ENCODE measurements at places on chromosomes 3 and 15.
A peak's percentile ranks its signal among the peaks of the same experiment; 100 is the strongest.

- DNase-seq: no peak
- no peak overlapping the region for H3K27ac ChIP-seq
- peaks cover 8% of the 10 kb centered on the region for H3K4me1 ChIP-seq
- H3K4me3 ChIP-seq: no peak overlapping the region
- H3K36me3 ChIP-seq: no peaks in the 10 kb centered on the region
Measured at GRCh38 chr3:24490151-24490550, 4.5 kb downstream of the THRB start.

GRCh38 chr3:3110299-3110630 lies at the start of gene IL5RA:
TSS of gene IL5RA (minus strand) at chr3:3110374. CDS start at chr3:3104984, 5,390 bp downstream.
- H3K4me1 ChIP-seq: no peaks in the 10 kb centered on the region
- H3K27me3 ChIP-seq: no peaks in the 10 kb centered on the region
- DNase-seq: peak; percentile 22
- no peak within 1 kb of the TSS for H3K27ac ChIP-seq
- no peak within 1 kb of the TSS for H3K4me3 ChIP-seq

- H3K4me3 ChIP-seq: no peak overlapping the region
- H3K36me3 ChIP-seq: no peaks in the 10 kb centered on the region
- no peak for DNase-seq
- no peaks in the 10 kb centered on the region for H3K27me3 ChIP-seq
- H3K4me1 ChIP-seq: no peaks in the 10 kb centered on the region
Measured at GRCh38 chr15:50190723-50191122, 8.7 kb downstream of the SLC27A2 start.

- no peaks in the 10 kb centered on the region for H3K27me3 ChIP-seq
- H3K4me1 ChIP-seq: peaks cover 25% of the 10 kb centered on the region
- H3K4me3 ChIP-seq: no peak overlapping the region
- peak overlapping the region; percentile 87 for H3K27ac ChIP-seq
Measured at GRCh38 chr3:150235799-150236198, 172.3 kb upstream of the TSC22D2 start.

DNA sequence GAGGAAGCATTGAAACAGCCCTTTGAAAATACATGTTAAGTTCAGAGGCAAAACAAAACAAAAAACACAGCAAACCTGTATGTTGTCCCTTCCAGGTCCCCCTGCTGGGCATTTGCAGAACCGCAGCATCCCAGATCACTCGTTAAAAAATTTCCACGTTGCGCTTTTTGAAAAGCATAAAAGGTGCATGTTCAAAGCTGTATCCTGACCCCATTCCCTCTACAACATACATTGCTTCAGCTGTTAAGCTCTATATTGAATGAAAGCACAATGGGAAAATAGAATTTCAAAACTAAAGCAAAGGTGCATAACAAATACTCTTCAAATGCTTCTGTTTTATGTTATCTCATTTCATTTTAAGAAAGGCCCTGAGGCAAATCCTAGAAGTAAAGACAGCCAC lies 328.3 kb downstream of the THSD4 start:
- no peak overlapping the region for H3K4me3 ChIP-seq
- no peaks in the 10 kb centered on the region for H3K27me3 ChIP-seq

GRCh38 chr3:184322731-184323487 lies 8.5 kb downstream of the EIF4G1 start:
- DNase-seq: peak; percentile 17
- H3K27me3 ChIP-seq: no peaks in the 10 kb centered on the region

- peaks cover 8% of the 10 kb centered on the region for H3K4me1 ChIP-seq
- H3K27ac ChIP-seq: no peak overlapping the region
- H3K36me3 ChIP-seq: no peaks in the 10 kb centered on the region
- no peak overlapping the region for H3K4me3 ChIP-seq
- H3K27me3 ChIP-seq: peaks cover 26% of the 10 kb centered on the region
- no peak for DNase-seq
Measured at GRCh38 chr3:151147299-151147698, 55.7 kb downstream of the GPR171 start.

DNA sequence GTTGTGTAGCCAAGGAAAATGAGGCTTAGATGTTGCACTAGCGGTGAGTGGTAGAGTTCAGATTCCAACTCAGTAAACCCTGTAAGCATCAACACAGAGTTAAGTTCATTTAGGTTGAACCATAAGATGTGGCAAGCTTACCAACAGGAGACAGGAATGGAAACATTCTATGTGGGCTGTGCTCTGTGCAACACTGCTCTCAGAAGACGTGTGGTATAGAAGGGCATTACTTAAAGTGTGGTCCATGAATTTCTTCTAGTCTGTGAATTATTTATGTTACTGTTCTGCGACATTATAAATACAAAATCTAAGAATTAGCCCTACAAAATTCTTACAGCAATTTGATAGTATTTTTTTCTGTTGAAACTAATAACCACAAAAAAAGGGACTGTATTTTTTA lies 213.3 kb downstream of the GRM7 start:
- no peak for DNase-seq
- no peaks in the 10 kb centered on the region for H3K36me3 ChIP-seq

GRCh38 chr3:12993517-12994356 lies 79.5 kb downstream of the IQSEC1 start:
- peak overlapping the region; percentile 67 for H3K4me3 ChIP-seq
- no peaks in the 10 kb centered on the region for H3K36me3 ChIP-seq
- H3K27me3 ChIP-seq: no peaks in the 10 kb centered on the region
- H3K27ac ChIP-seq: no peak overlapping the region
- H3K4me1 ChIP-seq: peaks cover 21% of the 10 kb centered on the region

DNA sequence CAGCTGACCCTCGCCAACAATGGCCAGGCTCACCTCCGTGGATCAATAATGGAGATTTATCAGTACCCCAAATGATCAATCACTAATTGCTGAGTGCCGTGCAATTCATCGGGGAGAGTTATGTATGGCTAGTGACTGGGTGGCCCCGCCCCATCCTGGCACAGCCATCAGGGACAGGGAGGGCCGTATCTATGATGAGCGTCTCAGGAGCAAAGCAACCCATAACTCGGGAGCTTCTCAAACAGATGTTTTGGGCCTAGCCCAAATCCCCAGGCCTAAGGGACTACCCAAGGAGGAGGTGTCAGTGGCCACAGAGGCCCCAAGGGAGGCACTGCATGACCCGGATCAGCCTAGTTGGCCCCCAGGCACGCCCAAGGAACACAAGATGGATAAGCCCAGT lies 180.0 kb upstream of the LINGO1 start:
- H3K27ac ChIP-seq: no peak overlapping the region
- DNase-seq: no peak
- H3K4me1 ChIP-seq: peaks cover 3% of the 10 kb centered on the region
- no peak overlapping the region for H3K4me3 ChIP-seq
- H3K27me3 ChIP-seq: peaks cover 5% of the 10 kb centered on the region
- no peaks in the 10 kb centered on the region for H3K36me3 ChIP-seq

GRCh38 chr3:136792556-136793330 lies 26.2 kb upstream of the SLC35G2 start:
- DNase-seq: no peak
- H3K27ac ChIP-seq: no peak overlapping the region
- H3K4me3 ChIP-seq: no peak overlapping the region
- H3K36me3 ChIP-seq: no peaks in the 10 kb centered on the region
- H3K4me1 ChIP-seq: peaks cover 2% of the 10 kb centered on the region

DNA sequence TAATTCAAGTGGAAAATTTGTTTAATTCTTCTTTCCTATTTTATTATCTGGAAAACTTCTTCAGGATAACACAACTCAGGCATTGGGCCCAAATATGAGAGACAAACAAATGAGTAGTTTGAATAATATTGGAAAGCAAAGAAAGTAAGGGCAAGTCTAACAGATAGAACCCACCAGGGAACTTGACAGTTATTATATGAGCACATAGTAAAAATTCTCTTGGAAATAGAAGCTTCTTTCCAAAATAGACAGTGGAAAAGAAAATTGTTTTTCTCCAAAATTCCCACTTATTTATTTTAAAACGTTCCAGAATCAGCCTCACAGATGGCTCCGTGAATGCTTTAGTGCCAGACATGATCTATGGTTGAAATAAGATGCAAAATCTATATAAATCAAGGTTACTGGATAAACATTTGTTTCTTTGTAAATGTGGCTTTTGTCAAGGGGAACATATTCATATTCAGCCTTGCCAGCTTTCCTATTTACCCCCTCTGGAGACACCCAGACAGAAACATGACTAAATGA lies 23.9 kb downstream of the LDHAL6B start:
- peaks cover 10% of the 10 kb centered on the region for H3K4me1 ChIP-seq
- H3K27me3 ChIP-seq: no peaks in the 10 kb centered on the region
- H3K36me3 ChIP-seq: no peaks in the 10 kb centered on the region
- no peak for DNase-seq

- H3K4me3 ChIP-seq: no peak overlapping the region
- no peak for DNase-seq
- H3K27me3 ChIP-seq: no peaks in the 10 kb centered on the region
- peaks cover 26% of the 10 kb centered on the region for H3K4me1 ChIP-seq
- H3K36me3 ChIP-seq: no peaks in the 10 kb centered on the region
- no peak overlapping the region for H3K27ac ChIP-seq
Measured at GRCh38 chr15:76201536-76202255, 109.6 kb downstream of the ETFA start.

DNA sequence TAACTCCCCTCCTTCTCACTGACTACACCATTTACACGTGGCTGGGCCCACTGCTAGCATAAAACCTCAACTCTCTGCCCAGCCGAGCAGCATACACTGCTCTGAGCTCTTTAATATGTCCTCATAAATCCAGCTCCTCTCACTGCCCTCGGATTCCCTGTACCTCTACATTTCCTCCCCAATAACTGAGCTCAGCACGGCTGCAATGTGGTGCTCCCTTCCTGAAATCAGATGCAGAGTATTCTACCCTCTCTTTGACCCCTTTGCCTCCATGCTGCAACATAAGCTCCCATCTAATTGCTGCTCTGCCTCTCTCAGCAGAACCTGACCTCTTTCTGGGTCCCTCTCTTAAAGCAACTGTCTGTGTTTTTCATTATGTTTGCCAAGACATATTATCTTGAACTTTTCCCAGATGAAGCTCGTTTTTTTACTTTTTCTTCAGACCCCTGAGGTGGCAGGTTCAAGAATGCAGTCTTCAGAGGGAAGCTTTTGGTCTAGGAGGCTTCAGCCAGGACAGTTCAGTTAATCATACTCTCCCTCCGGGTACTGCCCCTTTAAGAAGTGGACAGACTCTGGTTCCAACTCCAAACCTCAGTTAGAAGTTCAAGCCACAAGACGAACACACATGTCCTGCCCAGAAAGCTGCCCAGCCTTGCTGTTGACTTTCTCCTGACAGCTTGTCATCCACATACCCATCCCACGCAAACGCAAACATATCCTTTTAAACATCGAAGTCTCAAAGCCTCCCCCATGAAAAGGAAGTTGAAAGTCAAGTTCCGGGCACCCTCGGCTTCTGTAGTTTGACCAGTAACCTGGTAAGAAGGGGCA lies 81.1 kb upstream of the NEO1 start:
- no peaks in the 10 kb centered on the region for H3K36me3 ChIP-seq
- DNase-seq: no peak
- H3K27me3 ChIP-seq: no peaks in the 10 kb centered on the region
- no peak overlapping the region for H3K4me3 ChIP-seq

DNA sequence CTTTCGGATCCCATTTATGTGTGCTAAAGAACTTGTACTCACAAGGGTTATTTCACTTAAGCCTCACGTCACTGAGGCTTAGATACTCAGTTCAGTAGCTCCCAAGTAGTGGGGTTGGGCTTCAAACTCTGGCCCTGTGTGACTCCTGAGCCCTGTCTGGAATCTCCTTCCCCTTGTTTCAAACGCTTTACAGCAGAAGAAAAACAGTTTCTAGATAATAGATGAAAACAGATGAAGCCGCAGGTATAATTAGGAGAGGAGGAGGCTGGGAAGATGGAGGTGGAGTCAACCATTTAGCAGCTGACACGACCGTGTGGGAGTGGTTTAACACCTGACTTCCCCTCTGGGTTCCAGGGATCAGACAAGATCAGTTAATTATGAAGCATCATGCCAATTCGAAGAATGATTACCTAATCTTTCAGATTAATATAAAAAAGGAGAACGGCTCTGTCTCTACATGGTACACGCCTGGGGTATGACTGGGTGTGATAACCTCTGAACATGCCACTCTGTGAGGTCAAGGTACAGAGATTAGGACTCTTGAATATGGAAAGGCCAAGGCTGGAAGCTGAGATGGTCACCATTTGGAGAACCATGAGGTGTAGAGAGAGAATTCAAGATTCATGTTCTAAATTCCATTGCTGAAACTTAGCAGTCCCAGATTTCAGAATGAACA lies 31.1 kb downstream of the TPM1 start:
- H3K27me3 ChIP-seq: no peaks in the 10 kb centered on the region
- peak overlapping the region; percentile 91 for H3K27ac ChIP-seq
- no peak for DNase-seq
- no peak overlapping the region for H3K4me3 ChIP-seq
- H3K36me3 ChIP-seq: peaks cover 37% of the 10 kb centered on the region

- no peaks in the 10 kb centered on the region for H3K27me3 ChIP-seq
- no peak overlapping the region for H3K4me3 ChIP-seq
- H3K27ac ChIP-seq: no peak overlapping the region
- no peaks in the 10 kb centered on the region for H3K4me1 ChIP-seq
- no peaks in the 10 kb centered on the region for H3K36me3 ChIP-seq
- no peak for DNase-seq
Measured at GRCh38 chr3:99430348-99431134, 207.9 kb upstream of the COL8A1 start.

DNA sequence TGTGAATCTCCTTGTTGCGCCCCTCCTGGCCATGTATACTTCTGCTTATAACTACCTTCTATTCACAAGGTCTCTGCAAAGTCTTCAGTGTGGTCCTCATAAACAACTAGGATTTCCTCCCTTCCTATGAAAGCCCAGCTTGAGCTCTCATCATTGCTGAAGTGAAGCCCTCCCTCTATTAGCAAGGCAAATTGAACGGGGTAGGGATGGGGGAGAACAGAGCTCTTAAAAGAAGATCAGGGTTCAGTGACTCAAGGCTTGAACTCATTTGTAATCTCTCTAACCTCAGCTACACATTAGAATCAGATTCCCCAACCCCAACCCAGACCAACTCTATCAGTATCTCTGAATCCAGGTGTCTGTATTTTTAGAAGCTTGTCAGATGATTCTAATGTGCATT lies 88.3 kb upstream of the ST8SIA2 start:
- DNase-seq: no peak
- no peaks in the 10 kb centered on the region for H3K4me1 ChIP-seq
- H3K27me3 ChIP-seq: no peaks in the 10 kb centered on the region

DNA sequence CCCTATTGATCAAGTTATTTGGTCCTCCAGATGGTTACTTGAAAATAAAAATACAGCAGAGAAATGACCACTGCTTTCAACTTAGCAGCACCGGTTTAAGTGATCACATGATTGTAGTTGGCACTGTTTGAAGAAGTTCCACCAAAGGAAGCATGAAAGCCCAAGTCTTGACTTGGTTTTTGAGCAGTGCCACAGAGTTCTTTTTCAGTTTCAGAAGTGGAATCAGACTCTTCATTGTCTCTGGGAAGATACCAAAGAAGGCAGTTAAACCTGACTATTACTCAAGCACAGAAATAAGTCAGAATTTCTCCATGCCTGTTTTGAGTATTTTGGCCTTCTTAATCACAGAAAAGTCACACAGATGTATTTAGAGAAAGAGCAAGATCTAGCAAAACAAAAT lies 66.7 kb downstream of the BBX start:
- no peaks in the 10 kb centered on the region for H3K4me1 ChIP-seq
- no peak overlapping the region for H3K27ac ChIP-seq
- no peak overlapping the region for H3K4me3 ChIP-seq
- no peak for DNase-seq
- H3K27me3 ChIP-seq: no peaks in the 10 kb centered on the region

GRCh38 chr3:187777331-187777941 lies 32.2 kb upstream of the BCL6 start:
- no peaks in the 10 kb centered on the region for H3K36me3 ChIP-seq
- DNase-seq: no peak
- no peaks in the 10 kb centered on the region for H3K27me3 ChIP-seq
- H3K4me1 ChIP-seq: no peaks in the 10 kb centered on the region
- H3K4me3 ChIP-seq: no peak overlapping the region

Measured in SK-N-SH (cell line).